AG04450 (cell line): ENCODE measurements at places on chromosomes 6 and 20.

DNA sequence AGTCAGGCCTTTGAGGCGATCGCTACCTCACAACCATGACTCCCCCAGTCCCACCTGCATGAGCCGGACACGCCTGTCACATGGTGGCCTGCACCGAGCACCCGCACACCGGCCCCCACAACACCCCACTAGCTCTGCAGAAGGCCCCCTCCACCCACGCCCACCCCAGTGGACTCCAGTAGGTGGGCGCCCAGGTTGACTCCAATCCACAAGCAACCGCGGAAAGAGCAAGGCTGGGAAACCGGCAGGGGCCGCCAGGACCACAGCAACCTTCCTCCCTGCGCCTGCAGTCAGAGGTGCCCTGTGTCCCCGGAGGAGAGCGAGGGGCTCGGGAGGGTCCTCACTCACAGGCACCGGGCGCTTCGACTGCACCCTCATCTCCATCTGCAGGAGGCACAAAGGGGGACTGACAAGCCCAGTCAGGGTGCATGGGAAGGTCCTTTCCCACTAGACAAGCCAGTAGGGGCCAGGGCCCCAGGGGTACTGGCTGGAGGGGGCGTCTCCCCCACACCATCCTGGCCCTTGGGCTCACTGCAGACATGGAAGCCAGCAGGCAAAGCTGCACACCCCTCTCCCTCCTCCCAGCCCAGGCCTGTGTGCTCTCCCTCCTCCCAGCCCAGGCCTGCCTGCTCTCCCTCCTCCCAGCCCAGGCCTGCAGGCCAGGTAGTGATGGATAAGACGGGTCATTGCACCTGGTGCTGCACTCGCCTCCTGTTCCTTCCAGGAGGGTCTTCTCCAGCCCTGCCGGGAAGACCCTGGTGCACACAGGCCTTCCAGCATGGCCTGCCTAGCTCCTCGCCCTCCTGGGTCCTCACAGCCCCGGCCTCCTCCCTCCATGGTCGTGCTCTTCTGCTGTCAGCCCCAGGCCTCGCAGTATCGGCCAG is 137.2 kb downstream of the DLL1 start:
- DNase-seq, result no peak

DNA sequence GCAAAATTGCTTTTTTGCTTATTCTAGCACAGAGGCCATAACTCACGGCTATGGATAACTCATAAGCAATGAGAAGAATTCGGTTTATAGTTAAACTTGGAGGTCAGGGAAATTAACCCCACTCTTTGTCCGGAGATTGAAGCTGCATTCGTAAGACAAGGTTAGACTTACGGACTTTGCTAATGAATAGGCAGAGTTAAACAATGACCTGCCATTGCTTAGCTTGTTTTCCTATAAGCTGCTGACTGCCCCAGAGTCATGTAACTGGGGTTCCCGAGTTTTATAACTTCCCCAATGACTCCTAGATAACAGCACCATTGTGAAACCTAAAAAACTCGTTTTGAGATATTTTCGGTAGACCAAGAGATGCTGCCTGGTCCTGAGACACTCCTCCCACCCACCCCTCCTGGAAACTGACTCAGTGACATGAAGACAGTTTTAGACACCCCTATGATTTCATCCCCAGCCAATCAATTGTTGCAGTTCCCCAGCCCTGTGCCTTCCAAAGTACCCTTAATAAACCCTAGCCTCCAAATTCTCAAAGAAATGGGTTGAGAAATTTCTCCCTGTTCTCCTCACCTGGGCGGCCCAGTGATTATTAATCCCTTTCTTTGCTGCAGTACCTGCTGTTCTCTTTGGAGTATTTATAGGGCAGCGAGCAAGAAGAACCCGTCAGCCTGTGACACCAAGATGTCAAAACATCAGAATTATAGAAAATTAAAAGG is 33.1 kb upstream of the MCUR1 start:
- DNase-seq, result no peak

GRCh38 chr6:13915561-13916229 is 9.1 kb upstream of the RNF182 start:
- DNase-seq, result no peak

DNA sequence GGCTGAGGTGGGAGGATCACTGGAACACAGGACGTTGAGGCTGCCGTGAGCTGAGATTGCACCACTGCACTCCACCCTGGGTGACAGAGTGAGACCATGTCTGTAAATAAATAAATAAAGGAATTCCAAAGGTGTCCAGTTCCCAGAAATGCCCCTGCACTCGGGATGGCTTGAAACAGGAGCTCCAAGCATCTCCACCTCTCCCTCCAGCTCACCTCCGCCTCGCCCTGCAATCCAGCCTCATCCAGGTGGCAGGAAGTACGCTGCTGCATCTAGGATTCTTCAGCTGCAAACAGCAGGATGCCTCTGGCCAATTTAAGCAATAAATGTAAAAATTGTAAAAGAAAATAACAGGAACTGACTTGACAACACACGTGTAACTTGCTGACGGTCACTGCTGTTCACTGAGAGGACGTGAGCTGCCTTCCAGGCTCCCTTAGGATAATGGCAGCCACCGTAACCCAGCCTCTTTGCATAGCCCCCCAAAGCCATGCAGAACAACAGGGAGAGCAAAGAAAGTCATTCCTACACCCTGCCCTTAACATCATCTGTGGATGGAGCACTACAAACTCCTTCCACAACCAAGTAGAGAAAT is 11.4 kb upstream of the GRM4 start:
- DNase-seq, result no peak

DNA sequence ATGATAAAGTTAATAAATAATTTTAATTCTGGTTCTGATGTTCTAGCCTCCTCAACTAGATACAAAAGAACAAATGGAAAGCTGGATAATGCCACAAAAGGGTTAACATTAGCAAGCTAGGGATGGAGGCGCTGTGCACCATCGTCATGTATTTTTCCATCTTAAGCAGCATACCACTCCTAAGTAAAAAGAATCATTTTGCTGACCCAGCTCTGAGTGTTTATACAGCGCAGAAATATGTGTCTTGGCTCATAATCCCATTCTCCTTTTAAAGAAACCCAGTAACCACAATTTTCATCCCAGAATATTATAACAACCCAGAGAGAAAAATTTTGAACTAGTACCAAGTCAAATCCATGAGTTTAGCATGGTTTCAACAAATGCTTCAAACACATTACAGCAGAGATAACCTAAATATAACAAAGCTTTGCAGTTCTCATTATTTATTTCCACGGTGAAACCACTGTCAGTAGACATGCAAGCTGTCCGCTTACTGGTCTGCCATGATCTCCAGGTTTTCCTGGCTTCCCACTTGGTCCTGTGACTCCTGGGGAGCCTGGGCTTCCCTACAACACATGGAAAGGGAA is 111.1 kb downstream of the COL12A1 start:
- DNase-seq, result peak; percentile 78

DNA sequence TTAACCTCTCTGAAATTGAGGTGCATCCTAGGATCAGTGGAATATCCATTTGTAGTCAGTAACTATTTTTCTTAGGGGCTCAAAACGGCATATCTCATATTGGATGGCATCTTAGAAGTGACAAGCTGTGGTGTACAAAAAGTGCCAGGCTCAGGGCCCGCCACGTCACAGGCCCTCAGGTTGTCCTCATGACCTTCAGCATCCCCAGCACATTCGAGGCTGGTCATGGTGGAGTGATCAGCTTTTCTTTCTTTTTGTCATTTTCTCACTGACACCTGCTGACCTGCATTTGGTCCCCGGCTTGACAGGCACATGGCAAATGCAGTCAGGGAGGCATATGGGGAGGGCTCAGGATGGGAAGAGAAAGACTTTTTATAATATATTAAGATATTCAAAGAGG is 7.1 kb upstream of the E2F1 start:
- no peak for DNase-seq

- DNase-seq, result no peak
These were observed 8.3 kb downstream of the PHF3 start for GRCh38 chr6:63643862-63644261.

GRCh38 chr6:5541751-5542432 is 280.6 kb downstream of the FARS2 start:
- DNase-seq, result no peak

GRCh38 chr6:5520796-5521195 is 259.5 kb downstream of the FARS2 start:
- DNase-seq, result no peak

- DNase-seq, result no peak
These were observed 206.0 kb upstream of the MARCKS start for GRCh38 chr6:113651120-113651519.

GRCh38 chr20:62603021-62603906 is 39.0 kb upstream of the SLCO4A1 start:
- DNase-seq, result no peak

GRCh38 chr6:129525055-129525454 is 184.9 kb downstream of the ARHGAP18 start:
- DNase-seq, result no peak

DNA sequence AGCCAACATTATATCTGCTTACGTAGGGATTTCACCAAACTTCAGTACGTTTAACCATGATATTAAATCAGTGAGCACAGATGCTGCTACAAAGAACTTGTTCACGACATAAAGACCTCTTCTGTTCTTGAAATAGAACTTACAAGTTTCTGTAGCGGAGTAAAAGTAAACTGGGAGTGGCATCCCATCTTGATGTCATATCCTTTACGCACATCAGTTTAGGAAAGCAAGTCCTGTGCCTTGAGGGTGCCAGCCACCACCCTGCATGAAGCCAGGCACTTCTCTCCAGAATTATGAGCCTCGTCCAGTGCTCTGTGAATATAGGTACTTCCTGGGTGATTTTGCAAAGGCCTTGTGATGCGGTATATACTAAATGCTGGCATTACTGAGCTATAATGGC is 122.6 kb downstream of the BTBD3 start:
- DNase-seq, result no peak

GRCh38 chr20:44001667-44002596 is 87.3 kb downstream of the TOX2 start:
- no peak for DNase-seq

DNA sequence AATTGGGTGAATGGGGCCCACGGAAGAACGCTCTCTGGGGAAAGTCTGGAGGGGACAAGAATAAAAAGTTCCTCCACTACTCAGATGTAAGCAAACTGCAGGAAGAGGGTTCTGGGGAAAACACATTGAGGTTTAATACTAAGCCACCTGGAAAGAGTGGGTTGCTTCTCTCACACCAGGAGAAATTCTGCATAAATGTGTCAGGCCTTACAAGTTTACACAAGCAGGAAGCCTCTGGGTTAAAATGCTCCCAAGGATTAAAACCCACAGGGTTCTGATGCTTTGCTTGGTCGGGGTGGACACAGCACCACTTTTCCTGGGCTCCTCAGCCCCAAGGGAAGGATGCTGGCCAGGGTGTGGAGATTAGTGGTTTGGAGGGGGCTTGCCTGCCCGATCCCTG is 122.1 kb upstream of the SLC22A23 start:
- DNase-seq, result no peak

DNA sequence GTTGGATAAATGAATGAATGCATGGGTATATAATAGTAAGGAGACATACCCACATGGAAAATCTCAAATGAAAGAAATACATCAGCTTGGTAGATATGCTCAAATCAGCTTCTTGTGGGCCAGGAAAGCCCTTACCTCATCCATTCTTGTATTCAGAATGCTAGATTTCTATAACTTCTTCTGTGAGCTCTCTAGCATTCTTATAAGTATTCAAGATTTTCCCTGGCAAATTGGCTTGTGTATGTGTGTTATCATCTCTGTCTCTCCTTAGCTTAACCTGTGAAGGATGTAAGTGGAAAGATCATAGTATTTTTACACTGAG is 100.8 kb downstream of the OR2B2 start:
- no peak for DNase-seq

DNA sequence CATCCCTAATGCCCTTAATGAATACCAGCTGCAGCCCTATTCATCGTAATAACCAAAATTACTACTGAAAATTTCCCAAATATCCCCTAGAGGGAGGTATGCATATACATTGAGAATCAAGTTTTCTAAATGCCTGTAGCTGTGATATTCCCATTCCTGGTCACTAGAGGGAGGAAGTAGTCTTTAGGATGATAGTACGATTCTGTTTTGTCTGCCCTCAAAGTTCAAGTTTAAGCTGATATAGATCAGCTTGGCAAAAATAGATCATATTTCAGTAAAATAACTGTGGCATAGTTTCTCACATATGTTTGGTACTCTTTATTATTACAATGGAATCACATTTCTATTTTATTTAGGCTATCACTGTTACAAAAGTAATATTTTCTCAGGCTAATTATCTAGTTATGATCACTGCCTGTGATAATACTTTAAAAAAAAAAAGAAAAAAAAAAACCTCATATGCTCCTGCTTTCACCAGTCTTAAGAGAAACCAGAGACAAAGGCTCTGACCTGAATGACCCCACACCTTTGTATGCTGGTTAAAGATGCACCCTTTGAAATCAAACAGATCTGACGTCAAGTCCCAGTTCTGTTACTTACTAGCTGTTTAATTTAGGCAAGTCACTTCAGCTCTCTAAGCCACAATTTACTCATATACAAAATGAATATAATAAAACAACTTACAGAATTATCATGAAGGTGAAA is 11.0 kb downstream of the TSPYL1 start:
- DNase-seq, result peak; percentile 65

DNA sequence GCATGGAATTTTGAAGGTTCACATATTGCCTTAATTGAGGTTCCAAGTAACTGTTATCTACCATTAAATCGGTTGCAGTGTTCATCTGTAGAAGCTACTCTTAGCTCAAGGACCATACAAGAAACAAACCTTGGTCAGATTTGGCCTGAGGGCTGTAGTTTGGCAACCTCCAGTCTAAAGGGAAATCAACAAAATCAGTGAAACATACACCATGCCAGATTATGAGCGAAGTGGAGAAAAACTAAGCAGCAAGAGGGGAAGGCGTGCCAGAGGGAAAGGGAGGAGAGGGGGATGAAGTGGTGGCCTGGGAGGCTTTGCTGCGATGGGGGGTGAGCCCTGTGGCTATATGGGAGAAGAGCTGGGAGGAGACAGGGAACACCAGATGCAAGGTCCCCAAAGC is 8.8 kb upstream of the SNAI1 start:
- no peak for DNase-seq

- no peak for DNase-seq
These were observed 145.6 kb upstream of the ID4 start for GRCh38 chr6:19691465-19692167.

- peak; percentile 57 for DNase-seq
These were observed 65.2 kb downstream of the CDS2 start for GRCh38 chr20:5191829-5192569.

DNA sequence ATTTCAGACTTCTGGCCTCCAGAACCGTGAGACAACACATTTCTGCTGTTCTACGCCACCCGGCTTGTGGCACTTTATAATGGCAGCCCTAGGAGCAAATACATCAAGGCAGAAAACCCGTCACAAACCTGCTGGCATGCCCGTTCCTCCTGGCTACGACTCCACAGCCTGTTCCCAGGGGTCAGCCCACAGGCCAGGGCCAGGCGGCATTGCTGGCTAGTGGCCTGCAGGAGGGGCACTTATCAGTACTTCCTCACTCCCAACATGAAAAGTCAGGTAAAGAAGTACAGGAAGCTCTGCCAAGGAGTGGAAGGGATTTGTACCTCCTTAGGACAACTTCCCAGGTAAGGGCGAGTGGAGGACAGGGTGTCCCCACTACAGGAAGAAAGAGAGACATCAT is 223.1 kb upstream of the AGPAT4 start:
- DNase-seq, result no peak
